ENCODE measurements at places on chromosomes 4 and X.

GRCh38 chrX:29528281-29528680 lies 687.1 kb upstream of the MAGEB2 start:
- no peak for DNase-seq

GRCh38 chr4:108008721-108009120 lies 19.0 kb downstream of the HADH start:
- peak; percentile 32 for DNase-seq

- DNase-seq: no peak
These were observed 109.4 kb upstream of the C1GALT1C1 start for GRCh38 chrX:120739300-120739699.

DNA sequence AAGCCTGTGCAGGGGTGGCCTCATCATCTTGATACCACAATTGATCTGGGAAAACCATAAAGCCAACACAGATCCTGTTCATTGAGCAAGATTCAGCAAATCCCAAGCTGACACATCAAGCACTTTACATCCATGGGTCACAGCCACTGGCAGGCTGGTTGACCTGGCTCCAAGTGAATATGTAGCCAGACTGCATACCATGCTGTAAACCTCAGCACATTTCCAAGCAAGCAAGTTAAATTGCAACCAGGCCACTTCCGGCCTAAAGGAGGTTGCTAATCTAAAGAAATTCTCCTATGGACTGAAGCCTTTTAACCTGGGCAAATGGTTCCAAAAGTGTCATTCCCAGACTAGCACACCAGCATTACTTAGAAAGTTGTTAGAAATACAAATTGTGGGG lies 54.4 kb upstream of the USP26 start:
- DNase-seq: no peak

DNA sequence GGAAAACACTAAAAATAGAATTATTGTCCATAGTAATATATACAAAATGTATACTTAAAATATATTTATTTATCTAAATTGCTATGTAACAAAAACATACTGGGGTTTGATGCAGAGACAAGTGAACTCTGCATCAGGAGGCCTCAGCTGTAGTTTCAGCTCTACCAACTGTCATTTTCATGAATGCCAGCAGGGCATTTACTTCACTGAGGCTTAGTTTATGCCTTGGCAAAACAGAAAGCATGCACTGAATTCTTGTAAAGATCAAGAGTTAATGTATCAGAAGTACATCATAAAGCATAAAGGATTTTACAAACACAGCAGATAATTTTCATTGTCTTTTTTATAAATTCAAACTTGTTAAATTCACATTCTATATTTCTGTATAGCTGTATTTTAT lies 577.0 kb downstream of the C4orf33 start:
- DNase-seq: no peak

- DNase-seq: peak; percentile 4
These were observed 8.1 kb downstream of the ATP7A start for GRCh38 chrX:77918568-77918967.

- DNase-seq: peak; percentile 24
These were observed 68.7 kb downstream of the NSD2 start for GRCh38 chr4:1939664-1940509.
